Fibroblast of the conjunctiva (primary cell): ENCODE measurements at places on chromosomes 7 and 10.

DNA sequence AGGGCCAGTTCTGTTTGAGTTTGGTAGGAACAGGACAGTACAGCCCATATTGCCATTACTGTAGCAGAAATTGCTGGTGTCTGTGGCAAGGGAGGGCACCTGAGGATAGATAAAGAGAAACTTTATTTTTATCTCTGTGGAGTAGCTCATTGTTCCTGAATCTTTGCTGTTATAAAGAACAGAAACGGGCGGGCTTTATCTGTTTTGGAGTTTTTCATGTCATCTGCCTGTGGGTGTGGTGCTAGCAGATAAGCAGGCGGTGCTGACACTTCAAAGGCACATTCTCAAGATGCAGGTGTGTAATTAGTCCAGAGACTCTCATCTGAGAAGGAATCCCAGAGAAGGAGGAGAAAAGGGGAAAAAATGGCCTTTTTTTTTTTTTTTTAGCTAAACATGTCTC is 11.5 kb downstream of the ZNF273 start:
- DNase-seq = no peak

GRCh38 chr7:149624006-149624405 is 126.4 kb upstream of the ZNF746 start:
- DNase-seq = no peak

DNA sequence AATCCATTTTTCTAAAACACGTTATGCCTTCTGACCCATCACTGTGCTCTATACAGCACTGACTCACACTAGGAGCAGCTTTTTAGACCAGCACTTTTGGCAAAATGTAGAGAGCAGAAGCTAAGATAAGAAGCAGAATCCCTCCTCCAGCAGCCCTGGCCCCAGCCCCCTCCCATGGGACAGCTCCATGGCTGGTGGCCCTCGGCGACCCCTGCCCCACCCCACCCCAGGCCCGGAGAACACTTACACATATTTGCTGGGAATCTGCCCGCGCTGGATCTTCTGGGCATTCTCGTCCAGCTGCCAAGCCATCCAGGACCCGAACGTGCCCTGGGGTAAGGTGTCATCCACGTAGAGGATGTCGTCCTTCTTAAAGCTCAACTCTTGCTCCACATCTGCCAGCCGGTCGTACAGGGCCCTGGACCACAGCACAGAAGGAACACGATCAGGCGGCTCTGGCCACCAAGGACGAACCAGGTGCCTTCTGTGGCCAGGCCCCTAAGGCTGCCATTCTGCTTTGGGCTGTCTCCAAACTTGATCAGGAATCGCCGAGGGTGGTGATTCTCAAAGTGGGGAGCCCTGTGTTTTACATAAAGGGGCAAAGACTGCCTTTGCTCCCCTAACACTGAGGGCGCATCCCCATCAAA is 119.9 kb downstream of the DLG5 start:
- DNase-seq = no peak

GRCh38 chr7:25911738-25912607 is 240.0 kb upstream of the NFE2L3 start:
- no peak for DNase-seq

GRCh38 chr10:132575320-132576201 is 38.0 kb downstream of the INPP5A start:
- peak; percentile 49 for DNase-seq

DNA sequence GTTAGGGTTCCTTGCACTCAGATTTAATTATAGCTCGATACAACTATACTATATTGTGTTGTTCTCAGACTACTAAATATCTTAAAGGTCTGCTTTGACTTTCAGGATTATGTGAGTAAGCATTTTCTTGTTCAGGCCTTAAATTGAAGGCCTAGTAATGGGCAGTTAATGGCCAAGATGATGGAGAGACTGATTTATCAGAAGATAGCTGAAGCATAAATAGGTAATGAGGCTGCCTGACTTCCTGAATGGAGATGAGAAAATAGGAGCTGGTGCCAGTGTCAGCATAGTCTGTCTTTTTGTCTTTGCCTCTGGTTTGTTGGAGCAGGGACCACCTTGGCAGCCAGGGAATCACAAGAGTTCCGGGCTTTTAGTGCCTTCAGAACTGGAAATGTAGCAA is 32.2 kb downstream of the ADAM22 start:
- no peak for DNase-seq

- DNase-seq = no peak
Measured at GRCh38 chr10:88309365-88309764, 273.8 kb downstream of the RNLS start.

- no peak for DNase-seq
Measured at GRCh38 chr7:148255333-148255732, 335.2 kb upstream of the C7orf33 start.

GRCh38 chr7:36651404-36651803 is 72.9 kb downstream of the AOAH start:
- peak; percentile 68 for DNase-seq

- no peak for DNase-seq
Measured at GRCh38 chr10:20369863-20370736, 527.0 kb downstream of the NEBL start.

DNA sequence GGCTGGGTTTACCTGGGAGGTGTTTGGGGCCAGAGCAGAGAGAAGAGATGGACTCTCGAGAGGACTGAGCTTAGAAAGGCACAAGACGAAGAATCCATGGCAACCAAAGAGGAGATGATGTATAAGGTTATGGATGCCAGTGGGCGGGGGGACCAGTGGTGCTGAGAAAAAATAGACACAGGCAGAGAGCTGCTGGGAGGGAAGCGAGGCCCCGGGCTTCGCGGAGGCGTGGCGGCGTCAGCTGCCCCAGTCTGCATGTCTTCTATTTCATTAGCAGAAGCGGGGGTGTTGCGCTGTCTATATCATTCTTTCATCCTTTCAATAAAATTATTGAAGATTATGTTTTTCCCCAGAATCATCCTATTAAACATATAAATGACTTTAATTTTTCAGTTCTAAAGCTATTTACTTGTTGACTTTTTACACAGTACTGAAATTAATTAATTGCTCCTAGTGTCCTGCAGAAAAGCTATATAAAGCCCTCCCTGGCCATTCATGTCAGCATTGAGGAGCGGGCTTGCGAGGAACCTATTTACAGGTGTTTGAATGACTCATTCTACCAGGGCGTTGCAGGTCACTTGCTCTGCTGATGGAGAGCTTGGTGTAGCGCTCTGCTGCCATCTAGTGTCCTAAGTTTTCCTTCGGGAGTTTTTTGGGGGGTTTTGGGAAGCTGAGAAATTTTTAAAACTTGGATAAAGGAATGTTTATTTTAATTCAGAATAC is 42.9 kb upstream of the BHLHA15 start:
- peak; percentile 39 for DNase-seq

DNA sequence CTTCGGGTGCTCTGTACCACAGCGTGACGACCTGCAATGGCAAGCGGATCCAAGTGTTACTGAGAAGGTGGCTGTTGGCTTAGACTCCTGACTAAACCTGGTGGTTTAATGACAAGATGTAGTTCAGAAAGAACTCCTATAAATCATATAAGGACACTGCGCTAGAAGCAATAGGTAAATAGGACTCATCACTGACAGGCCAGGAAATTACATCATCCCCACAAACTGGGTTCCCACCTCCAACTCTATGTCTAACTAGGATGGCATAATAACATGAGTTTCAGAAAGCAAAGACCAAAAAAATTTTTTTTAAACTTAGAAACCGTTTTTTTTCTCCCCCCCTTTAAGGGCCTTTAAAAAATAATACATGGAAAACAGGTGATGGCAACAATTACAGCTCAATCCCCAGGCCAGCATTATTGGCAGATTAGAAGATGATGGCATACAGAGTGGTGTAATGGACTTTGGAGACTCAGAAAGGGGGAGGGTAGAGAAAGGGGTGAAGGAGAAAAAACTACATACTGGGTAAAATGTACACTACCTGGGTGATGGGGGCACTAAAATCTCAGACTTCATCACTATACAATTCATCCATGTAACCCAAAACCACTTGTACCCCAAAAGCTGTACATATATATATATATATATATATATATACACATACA is 81.4 kb upstream of the FAM133B start:
- DNase-seq = no peak

DNA sequence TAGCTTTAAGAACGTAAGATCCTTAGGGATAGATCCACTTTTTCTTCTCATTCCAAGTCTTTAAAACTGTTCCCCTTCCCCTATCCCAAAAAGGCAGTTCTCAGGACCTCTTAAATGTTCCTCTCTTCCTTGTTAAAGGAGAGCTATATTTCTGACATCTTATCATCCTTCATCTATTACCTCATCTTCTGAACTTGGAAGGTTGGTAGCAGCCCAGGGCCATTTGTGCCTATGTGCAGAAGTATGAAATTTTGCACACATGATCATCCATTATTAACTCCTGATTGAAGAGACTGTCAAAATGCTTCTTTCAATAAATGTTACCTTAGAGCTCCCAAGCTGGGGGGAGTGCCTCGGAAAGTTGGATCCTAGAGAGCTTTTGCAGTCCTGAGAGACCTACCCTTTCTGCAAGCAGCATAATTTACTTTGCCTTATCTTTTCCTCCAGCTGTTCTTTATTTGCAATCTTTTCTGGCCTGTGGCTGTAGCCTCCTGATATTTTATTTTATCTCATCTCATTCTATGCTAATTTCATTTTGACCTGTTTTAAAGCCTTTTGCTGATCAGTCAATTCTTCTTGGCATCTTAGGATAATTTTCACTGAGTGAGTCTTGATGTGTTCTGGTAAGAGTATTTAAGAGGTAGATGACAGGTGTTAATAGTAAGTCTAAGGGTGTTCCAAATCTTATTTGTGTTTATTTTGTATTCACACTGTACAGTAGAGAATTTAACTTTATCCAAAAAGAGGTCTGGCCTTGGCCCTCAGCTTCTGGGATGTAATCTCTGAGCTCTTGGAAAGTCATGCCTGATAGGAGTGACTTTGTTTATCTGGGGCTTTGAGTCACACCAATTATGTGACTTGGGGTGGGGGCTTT is 135.0 kb upstream of the PDLIM1 start:
- DNase-seq = no peak

GRCh38 chr10:58367069-58367468 is 18.1 kb upstream of the TFAM start:
- DNase-seq = no peak

GRCh38 chr7:38855386-38855785 is 53.6 kb downstream of the VPS41 start:
- DNase-seq = no peak

- no peak for DNase-seq
Measured at GRCh38 chr10:48522011-48522765, 82.7 kb downstream of the ARHGAP22 start.

GRCh38 chr7:120915314-120916105 is 35.1 kb upstream of the ING3 start:
- no peak for DNase-seq
